ENCODE measurements at places on chromosomes 13 and 19.
A peak's percentile ranks its signal among the peaks of the same experiment; 100 is the strongest.

GRCh38 chr19:34452723-34453122 lies 24.5 kb downstream of the UBA2 start:
- DNase-seq, result peak; percentile 46

DNA sequence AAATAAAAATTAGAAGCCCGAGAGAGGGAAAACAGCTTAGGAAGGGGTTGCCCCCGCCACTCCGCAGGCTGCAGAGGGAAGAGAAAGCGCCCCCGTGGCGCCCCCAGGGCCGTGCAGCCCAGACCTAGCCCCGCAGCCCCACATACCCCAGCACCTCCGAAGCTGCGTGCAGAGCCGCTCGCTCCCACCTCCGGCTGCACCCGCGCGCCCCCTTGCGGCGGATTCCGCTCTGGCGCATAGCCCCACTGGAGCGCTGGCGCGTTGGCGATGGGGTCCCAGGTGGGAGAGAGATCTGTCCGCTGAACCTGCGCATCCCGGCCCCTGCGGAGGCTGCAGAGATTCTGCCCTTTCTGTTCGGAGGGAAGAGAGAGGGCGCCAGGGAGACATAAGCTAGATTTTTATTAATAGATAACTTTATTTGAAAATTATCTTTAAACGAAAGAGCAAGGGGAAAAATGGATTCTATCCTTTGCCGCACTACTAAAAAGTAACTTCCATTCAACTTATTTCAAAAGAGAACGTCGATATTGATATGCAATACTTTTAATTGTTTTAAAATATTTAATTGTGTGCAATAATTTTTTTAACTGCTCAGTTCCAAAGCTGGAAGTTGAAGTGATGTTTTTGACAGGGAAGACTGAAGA lies 11.7 kb upstream of the CLN5 start:
- peak; percentile 37 for DNase-seq

DNA sequence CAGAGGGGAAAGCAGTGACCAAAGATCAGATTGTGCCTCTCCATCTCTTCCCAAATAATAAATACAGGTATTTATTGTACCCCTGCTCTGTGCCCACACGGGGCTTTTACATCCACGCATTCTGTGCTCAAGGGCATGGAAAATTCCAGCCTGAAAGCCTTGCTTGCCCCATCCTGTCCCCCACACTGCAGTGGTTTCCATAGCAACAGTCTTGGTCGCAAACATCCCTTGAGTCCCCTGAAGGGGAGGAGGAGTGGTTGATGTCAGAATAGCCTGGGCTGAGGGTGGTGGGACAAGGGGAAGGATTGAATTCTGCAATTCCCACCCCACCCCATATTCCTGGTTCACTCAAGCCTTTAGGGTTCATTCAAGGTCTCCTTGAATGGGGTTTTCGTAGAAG lies 41.0 kb upstream of the USP29 start:
- no peak for DNase-seq

DNA sequence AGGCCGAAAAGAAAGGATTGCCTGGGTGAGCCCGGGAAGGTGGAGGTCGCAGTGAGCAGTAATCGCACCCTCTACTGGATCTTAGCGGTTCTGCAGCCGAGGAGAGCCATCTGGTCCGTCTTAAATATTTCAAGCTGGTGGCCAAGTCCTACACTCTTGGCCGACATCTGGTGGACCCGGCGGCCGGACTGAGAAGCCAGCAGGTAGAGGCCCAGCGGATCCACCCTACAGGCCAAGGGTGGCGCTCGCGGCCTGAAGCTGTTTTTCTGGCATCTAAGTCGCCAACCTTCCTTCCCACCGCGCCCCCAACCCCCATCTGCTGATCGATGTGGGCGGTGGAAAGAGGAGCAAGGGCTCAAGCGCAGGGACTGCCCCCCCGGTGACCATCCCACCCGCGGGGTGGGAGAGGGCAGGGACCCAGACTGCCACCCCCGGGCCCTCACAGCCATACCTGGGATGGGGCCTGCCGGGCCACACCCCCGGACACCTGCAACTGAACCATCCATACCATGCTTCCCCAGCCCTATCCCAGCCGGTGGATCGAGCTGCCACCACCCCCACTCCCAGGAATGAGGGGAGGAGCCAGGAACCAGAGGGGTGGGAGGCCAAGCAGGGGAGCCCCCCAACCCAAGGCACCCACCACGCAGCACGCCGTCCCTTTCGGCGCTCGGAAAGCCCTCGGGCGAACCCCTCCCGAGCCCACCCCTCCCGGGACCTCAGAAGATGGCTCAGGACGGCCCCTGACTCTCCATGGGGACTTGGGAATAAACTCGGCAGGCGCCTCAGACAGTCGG lies 46.3 kb upstream of the ZNF730 start:
- DNase-seq, result peak; percentile 30

GRCh38 chr13:109480011-109480955 lies 306.1 kb downstream of the IRS2 start:
- peak; percentile 3 for DNase-seq

- no peak for DNase-seq
These were observed 8.7 kb upstream of the SBNO2 start for GRCh38 chr19:1182727-1183126.

GRCh38 chr19:32877323-32877912 lies 7.9 kb upstream of the SLC7A9 start:
- DNase-seq, result no peak

- DNase-seq, result no peak
These were observed 3.6 kb upstream of the CCER2 start for GRCh38 chr19:38915329-38916321.

DNA sequence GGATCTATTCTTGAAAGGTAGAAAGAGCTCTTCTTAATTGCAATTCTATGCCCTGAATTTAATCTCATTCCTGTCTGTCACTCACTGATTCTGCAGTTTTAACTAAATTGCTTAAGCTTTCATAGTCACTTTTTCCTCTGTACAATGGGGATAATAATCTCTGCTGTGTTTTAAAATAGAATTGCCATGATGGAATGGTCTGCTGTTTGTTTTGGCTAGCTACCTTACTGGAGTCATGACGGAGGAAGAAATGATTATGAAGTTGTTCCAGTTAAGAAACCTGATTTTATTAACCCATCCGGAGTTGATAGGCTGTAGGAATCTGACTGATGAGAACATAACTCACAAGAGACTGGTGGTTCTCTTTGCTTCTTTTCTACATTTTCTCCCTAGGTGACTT lies 54.9 kb upstream of the ITM2B start:
- DNase-seq, result no peak

DNA sequence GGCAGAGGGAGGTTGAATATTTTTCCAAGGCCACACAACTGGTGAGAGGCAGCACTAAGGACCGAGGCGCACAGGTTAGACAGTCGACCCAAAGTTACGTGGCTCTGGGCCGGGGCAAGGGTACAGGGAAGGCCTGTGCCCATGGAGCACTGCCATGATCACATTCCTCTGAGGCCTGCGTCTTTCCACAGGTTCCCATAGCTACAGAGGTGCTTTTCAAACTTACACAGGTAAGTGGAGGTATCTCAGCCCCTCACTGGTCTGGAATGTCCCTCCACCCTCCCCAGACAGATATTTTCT lies 814 bp downstream of the ZNF211 start:
- no peak for DNase-seq

GRCh38 chr13:71876648-71877255 lies 9.7 kb upstream of the DACH1 start:
- no peak for DNase-seq

DNA sequence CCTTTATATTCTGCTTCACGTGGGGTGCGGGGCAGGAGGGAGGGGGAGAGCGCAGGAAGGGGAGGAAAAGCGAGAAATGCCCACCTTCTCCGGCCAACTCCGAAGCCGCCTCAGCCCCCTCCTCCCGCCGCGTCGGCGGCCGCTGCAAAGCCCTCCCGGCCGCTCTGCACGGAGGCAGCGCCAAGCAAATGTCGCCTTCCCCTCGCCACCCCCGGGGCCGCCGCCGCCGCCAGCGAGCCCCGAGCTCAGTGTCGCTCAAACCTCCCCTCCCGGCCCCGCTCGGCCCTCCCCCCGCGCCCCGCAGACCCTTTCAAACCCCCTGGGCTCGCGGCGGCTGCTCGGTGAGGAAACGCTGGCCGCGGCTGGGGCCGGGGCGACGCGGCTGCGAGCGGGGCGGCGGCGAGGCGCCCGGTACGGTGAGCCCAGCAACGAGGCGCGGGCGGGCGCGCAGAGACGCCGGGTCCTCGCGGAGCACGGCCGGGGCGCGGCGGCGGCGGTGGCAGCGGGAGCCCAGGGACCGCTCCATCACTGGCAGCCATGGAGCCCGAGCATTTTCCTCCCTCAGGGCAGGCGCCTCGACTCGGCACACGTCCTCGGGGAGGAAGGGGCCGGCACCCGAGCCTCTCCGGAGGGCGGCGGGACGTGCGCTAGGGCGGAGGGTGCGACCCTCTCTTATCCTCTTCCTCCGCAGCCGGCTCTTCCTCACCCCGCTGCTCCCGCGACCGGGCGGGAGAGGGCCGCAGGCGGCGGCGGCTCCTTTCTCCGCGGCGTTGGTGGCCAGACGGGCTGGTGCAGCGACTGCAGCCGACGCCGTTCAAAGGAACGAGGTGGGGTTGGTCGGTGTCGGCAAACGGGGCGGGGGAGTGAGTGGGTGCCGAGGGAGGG lies 463 bp upstream of the TSC22D1 start:
- DNase-seq, result no peak

DNA sequence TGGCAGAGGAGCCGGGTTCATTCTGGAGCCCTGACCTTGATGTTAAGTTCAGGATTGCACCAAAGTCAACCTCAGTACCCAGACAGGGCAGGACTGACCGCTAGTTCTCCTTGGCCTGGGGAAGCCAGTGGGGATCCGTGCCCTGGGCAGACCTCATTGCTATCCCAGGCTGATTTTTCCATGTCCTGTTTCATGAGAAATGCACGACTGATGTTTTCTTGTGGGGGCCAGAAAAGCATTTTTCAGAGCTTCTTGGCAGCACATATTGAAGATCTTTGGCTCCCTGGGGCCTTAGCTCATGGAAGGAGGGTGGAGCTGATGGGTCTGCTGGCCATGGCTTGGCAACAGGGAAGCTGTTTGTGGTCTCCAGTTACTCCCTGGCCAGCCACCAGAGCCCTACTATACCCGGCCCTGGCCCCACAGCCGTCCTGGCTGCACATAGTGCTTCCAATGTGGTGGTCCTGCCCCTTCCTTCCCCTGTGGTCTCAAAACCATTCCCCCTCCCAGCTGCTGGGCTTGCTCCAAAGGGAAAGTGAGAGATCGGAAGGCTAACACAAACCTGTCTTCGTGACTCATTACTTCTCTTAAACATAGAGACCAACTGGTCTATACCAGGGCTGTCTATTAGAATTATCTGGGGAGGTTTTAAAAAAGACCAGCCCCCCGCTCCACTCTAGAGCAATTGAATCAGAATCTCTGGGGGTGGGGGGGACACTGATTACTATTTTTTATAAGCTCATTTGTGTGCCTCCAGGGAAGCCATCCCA lies 11.2 kb downstream of the IL17D start:
- DNase-seq, result peak; percentile 89

- DNase-seq, result no peak
These were observed 21.1 kb upstream of the POMP start for GRCh38 chr13:28637714-28638355.

DNA sequence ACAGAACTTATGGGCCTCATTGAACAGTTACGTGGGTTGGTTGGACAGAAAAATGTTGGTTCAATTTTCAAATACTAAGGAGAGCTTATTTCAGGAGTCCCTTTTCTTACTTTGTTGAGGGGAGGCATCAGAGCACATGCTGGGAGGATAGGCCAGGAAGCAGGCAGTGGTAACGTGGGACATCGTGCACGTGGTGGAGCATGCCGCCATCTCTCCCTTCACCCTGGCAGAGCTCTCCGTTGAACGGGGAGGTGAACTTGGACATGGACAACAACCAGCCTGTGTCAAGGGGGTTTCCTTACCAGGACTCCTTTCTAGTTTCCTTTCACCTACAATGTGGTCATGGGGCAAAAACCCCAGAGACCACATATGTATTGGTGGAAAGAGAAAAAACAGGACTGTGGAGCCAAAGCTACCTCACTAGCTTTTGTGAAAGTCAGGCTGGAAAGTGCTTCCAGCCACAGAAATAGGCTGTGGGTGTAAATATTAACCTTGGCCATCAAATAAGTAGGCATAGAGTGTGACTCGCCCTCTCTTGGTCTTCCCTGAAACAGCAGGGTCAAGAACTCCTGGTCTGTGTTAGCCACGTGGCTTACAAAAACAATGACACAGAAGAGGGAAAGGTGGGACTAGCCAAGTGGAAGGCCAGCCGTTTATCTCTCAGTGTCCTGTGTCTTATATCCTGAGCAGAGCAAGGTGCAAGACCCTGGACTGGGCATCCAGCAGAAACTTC lies 14.4 kb downstream of the MICOS13 start:
- peak; percentile 67 for DNase-seq

DNA sequence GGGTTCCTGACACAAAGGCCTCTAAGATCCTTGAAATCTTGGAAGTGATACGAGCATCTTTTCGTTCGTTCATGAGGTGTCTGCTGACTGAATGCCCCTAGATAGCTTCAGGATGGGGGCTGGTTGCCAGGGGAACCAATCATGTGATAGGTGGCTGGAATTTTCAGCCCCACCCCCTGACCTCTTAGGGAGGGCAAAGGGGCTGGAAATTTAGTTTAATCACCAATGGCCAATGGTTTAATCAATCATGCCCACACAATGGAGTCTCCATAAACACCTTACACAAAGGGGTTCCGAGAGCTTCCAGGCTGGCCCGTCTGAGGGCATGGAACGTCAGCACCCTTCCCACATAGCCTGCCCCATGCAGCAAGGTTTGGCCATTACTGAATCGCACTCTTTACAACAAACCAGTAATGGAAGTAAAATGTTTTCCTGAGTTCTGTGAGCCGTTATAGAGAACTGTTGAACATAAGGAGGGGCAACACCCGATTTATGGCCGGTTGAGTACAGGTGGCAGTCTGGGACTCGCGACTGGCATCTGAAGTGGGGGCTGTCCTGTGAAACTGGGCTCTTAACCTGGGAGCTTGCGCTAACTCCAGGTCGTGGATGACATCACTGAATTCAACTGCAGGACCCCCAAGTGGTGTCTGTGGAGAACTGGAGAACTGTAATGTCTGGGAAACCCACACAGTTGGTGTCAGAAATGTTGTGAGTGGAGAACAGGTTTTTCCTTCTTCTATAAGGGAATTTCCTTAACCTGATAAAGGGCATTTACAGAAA lies 25.6 kb downstream of the MLLT1 start:
- DNase-seq, result no peak

DNA sequence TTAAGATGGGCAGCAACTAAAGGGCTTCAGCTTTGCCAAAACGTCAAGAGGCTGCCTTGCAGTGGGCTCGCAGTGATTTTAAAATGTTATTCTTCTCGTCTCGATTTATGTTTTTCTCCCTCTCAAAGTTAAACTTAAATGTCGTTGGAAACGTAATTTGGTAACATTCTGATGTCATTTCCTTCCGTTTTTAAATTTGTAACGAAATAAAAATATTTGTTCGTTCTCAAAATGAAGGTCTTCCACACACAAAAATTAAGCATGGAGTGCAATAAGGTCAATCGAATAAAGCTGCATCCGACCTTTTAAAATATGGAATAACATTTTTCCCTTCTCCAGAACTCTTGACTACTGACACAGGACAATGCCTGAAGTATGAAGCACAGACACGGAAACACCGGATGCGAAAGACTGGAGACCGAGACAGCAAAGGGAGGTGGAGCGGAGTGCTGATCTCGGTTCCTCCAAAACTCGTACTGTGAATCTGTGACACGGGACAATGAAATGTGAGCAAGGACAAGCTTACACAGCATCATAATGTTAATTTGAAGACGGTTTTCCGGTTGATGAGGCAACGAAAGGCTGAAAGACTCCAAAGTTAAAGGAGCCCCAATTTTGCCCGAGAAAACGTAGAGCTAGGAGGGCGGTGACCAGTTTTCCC lies 850 bp downstream of the MTMR6 start:
- DNase-seq, result peak; percentile 50

GRCh38 chr19:35975608-35976214 lies 19.3 kb upstream of the SDHAF1 start:
- DNase-seq, result no peak
